ENCODE measurements at places on chromosomes 1 and 21.

DNA sequence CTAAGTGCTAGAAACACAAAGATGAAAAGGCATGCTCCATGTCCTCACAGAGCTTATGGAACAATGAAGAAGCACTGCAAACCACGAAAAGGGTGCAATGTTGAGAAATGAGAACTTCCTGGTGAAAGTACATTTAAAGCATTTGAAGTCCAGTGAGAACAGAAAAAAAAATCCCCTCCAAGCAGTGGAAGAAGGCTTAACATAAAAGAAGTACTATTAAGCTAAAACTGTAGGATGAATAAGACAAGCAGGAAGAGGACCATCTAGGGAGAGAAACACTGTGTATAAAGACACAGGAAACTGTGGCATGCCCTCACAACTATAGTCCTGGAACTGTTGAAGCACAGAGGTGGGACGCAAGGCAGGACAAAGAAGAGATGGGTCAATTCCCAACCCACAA is 10.0 kb downstream of the TP53BP2 start:
- no peak for DNase-seq

DNA sequence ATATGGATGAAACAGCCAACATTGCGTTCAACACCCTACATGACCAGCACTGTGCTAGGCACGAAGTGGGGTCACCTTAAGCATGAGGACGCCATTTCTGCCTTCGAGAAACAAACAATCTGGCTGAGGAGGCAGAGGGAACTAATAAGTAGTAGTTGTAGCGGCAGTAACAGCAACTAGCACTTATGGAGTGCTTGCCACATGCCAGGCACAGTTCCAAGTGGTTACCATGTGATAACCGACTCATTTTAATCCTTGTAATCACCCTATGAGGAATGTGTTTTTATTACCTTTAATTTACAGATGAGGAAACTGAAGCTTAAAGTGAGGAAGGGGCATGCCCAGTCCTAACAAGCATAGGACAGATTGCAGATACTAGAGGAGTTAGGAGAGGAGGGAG is 33.7 kb downstream of the KCND3 start:
- no peak for DNase-seq

DNA sequence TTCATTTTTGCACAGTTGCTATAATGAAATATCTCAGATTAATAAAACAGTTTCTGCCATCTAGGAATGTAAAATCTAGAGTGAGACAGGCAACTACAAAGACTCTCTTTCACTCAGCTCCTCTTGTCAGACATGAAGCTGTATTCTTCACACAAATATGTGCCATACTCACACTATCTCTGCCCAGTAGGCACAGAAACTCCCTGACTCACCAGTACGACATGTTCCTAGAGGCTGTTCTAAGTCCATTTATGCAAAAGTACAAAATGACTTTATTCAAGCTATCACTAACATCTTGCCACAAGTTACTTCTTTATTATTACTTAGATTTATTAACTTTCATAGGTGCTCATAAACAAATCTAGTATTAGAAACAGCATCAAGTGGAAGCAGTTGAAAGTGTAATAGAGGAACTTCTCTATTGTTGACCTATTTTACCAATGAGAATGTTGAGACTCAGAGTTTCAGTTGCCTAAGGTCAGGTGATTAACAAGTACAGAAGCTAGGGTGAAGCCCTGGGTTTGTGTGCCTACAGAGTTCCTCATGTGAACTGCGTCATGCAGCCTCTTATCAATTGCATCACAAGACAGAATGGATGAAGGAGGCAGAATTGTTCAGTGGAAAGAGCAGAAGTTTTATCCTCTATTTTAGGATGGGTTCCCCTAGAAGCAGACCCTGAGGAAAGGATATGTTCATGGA is 98.9 kb downstream of the RGS2 start:
- no peak for DNase-seq

- no peak for DNase-seq
Measured at GRCh38 chr1:113881661-113882060, 5.7 kb downstream of the BCL2L15 start.

- DNase-seq = no peak
Measured at GRCh38 chr1:86052948-86053698, 103.4 kb downstream of the COL24A1 start.

- no peak for DNase-seq
Measured at GRCh38 chr1:5150191-5150590, 495.8 kb downstream of the AJAP1 start.

All from stimulated activated CD4-positive, alpha-beta T cell treated with anti-CD3 and anti-CD28 coated beads, Interleukin-1b, Interleukin-23, amount 100 ng/mL, for 24 hours (primary cell).